Stimulated activated CD8-positive, alpha-beta memory T cell treated with anti-CD3 and anti-CD28 coated beads, Interleukin-4, amount 100 ng/mL, for 4 hours (primary cell): ENCODE measurements at places on chromosomes 7 and 10.

GRCh38 chr7:88338503-88338902 lies 31.8 kb upstream of the STEAP4 start:
- no peak for DNase-seq

DNA sequence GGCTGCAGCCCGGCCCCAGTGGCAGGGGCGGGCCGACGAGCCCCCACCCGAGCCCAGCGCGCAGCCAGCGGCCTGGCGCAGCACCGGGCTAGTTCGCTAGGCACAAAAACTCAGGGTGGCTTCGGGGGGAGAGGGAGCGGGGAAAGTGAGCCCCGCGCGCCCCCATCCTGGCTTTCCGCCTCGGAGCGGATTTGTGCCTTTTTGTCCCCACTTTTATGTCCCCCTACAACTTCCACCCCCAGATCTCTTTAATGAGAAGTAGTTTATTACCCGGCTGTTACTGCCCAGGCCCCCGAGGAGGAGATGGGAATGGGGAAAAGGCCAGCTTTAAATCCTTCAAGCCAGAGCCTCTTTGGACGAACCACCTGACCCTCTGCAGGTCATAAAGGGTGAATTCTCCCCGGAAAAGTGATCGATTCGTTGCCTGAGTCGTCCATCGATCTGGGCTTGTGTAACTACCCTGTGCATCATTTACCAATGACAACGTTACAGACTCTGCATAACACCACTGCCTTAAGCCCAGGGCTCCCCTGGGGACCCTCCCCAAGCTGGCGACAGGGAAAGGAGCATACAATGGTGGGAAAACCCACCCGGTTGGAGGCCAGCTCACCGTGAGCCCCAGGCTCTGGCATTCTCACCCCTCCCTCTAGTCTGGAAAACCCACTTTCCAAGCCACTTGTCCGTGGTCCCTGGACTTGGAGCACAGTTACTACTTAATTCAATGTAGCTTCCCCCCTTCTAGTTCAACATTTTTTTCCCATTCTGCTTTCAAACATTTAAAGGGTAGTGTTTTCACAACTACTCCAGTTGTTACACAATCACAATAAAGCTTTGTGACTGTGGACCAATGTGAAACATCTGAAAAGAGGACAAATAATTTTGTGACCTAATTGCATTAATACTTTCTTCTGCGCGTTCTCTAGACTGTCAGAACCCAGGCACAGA lies 748 bp upstream of the SH3PXD2A start:
- no peak for DNase-seq

DNA sequence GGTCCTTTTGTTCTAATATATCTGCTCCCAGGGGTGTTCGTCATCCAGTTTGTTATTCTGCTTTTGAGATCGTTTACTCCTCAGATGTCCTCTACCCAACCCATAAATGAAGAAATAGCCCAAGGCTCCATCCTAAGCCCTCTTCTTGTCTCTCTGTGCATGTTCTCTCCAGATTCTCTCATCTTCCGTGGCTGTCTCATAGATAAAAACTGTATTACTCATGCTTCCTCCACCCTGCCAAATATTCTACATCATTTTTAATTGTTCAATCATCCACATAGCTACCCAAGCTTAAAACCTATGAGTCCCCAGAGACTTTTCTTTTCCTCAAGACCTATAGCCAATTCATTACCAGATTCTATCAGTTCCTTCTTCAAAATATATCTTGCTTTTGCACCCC lies 44.9 kb downstream of the CAV1 start:
- DNase-seq = no peak

DNA sequence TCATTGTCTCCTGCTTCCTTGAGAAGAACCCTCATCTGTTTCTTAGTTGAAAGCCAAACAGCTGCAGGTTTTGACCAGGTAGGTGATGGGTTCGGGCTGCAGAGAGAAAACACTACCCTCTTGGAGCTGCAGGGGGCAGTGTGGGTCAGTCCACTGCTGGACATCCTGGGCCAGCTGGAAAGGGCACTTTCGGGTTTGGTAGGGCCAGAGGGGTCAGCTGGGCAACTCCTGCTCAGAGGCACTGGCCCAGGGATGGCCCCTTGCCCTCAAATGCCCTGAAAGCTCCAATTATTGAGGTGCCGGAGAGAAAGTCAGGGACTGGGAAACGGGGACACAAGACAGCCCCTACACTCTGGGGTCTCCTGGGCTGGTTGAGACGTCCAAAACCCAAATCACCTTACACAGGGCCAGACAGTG lies 90.7 kb downstream of the MKI67 start:
- no peak for DNase-seq

GRCh38 chr7:29951206-29951605 lies 38.4 kb downstream of the SCRN1 start:
- no peak for DNase-seq

GRCh38 chr10:101056365-101057151 lies 5.2 kb upstream of the KAZALD1 start:
- no peak for DNase-seq

DNA sequence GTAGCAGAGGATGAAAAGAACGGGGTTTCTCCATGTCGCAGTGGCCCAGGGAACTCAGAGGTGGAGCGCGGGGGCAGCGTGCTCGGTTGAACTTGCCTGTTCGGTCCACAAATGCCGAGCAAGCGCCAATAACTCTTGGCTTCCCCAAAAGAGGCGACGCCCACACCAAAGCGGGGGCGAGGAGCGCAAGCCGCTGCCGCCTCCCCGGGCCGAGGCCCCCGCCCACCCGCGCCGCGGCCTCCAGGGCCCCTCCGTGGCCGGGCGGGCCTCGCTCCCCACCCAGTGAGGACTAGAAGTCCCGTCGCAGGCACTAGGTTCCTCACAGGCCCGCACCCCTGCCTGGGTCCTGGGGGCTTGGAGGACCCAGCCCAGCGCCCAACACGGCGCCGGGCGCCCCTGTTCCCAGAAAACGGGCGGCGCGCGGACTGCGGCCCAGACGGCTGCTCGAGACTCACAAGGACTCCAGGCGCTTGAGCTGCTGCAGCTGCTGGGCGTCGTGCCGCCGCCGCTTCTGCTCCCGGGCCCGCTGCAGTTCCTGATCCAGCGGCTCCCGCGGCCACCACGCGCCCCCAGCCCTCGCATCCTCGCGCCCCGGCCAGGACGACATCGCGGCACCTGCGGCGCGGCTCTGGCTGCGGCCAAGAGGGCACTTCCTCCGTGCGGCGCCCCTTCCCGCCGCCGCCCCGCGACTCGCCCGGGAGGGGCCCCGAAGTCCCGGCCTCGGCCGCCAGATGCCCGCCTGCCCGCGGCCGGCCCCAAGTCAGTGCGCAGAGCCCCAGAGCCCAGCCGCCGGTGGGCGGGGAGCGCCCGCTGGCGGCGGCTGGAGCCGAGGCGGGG lies 14.6 kb upstream of the FKBP9 start:
- peak; percentile 13 for DNase-seq

DNA sequence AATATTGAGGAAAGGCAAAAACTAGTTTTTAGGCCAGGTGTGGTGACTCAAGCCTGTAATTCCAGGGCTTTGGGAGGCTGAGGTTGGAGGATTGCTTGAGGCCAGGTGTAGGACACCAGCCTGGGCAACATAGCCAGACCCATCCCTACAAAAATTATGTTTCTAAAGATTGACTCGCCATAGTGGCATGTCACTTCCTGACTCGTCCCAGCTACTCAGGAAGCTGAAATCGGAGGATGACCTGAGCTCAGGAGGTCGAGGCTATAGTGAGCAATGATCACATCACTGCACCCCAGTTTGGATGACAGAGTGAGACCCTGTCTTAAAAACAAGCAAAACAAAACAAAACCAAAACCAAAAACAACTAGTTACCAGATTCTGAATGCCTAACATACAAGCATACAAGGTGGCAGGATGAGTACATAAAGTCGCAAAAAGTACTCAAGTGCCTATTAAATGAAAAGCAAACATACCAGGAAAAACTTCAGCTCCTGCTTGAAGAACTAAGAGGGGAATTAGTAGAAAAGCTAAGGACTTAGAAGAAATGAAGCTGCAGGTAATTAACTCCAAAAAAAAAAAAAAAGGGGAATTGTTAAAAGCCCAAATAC lies 14.1 kb downstream of the ZNF398 start:
- DNase-seq = no peak

DNA sequence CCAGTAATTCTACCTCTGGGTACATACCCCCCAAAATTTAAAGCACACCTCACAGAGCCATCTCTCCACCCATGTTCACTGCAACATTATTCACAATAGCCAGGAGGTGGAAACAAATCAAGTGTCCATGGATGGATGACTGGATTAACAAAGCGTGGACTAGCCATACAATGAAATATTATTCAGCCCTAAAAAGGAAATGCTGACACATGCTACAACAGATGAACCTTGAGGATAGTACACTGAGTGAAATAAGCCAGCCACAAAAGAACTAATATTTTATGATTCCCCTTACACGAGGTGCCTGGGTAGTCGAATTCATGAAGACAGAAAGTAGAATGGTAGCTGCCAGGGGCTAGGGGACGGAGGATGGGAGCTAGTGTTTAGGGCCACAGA lies 31.1 kb upstream of the PTPRN2 start:
- no peak for DNase-seq

GRCh38 chr7:50528266-50529092 lies 36.7 kb downstream of the DDC start:
- DNase-seq = no peak

DNA sequence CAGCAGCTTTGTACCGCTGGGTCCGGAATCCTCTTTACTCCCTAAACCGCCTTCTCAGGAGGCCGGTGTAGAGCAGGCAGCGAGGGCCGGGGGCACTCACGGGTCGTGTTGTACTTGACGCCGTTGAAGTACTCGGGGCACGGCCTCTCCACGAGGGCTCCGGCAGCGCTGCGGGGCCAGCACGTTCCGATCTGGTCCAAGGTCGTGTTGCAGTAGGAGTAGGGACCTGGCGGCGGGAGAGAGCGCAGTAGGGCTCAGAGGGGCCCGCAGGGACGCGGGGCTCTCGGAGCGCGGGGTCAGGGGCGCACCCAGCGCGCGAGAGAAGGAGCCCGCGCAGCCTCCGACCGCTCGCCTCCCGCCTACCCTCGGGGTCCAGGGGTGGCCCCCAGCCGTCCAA lies 443 bp downstream of the CRHR2 start:
- DNase-seq = no peak

DNA sequence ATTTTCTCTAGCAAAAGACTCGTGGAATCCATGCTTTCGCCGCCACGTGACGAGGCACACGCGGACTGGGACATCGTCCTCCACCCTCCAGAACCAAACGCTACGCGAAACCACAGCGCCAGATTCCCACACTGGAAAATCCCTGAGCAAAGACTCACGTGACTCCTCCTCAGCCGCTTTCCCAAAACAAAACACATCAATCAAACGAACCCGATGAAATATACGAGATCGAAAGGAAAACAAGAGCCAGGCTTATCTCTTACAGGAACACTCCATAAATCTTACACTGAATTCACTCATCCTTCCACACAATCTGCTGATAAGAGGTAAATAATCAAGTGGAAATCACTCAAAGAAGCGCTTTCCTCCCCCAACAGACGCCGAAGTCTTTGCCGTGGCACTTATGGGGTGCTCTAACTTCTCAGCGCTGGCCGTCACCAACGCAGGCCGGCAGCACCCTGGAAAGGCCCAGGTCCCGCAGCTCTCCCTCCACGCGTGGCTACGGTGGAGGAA lies 23.8 kb downstream of the DIP2C start:
- DNase-seq = no peak

GRCh38 chr7:15929411-15929810 lies 242.9 kb upstream of the MEOX2 start:
- no peak for DNase-seq

- DNase-seq = no peak
Observed at GRCh38 chr7:17422966-17423365, 124.5 kb downstream of the AHR start.

GRCh38 chr10:71409516-71410104 lies 12.9 kb downstream of the CDH23 start:
- DNase-seq = no peak

DNA sequence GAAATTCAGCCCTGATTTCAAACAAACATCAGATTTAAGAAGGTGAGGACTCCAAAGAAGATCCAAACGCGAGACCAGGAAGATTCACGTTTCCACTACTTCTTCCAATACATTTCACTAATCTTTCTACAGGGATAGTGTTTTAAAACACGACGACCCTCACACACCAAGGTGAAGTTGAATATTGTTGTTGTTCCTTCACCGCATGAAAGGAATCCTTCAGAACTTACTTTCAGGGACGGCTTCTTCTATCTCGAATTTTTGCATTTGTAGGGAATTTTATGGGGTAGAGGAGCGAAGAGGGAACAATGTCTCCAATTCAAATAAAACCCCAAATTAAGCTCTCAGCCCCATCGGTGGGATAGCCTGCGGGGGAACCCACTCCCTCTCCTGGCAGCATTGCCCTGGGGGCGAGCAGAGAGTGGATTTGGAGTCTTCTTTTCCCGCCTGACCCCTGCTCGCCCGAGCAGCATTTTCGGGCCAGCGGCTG lies 1.5 kb upstream of the GATA3 start:
- DNase-seq = no peak

GRCh38 chr10:26391701-26392695 lies 46.1 kb upstream of the APBB1IP start:
- DNase-seq = no peak

- no peak for DNase-seq
Observed at GRCh38 chr10:72834183-72834825, 59.2 kb upstream of the OIT3 start.

- no peak for DNase-seq
Observed at GRCh38 chr7:79598351-79598750, 144.9 kb upstream of the MAGI2 start.

GRCh38 chr10:11337516-11337915 lies 273.9 kb downstream of the USP6NL start:
- no peak for DNase-seq

GRCh38 chr7:41955893-41956675 lies 253.2 kb upstream of the INHBA start:
- no peak for DNase-seq

- DNase-seq = no peak
Observed at GRCh38 chr10:74040200-74041126, 42.5 kb downstream of the VCL start.

DNA sequence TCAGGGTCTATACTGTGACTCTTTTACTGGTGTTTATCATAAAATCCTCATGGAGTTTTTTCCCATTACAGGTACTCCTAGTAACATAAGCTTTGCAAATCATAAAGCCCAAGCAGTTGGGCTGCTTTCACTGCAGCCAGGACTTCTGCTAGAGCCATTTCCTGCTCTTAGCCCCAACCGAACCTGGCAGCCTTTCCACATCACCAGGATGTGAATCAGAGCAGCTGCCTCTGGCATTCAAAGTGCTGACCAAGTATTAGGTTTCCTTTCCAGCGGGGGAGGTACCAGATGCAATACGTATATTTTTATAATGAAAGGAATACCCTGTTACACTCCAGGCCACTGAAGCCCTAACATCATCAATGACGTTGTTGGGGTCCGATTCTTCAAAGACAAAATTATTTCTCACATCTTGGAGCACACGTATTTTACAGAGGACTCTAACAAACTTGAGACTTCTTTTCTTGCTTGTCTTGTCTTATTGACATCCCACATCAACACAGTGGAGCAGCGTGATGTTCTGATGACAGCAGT lies 3.6 kb upstream of the HTR5A start:
- DNase-seq = no peak
